ENCODE measurements at places on chromosomes 16 and 17.
A peak's percentile ranks its signal among the peaks of the same experiment; 100 is the strongest.

GRCh38 chr16:85046472-85046916, 18.9 kb downstream of the KIAA0513 start:
- peaks cover 39% of the 10 kb centered on the region for H3K4me1 ChIP-seq
- H3K27ac ChIP-seq = no peak overlapping the region
- no peaks in the 10 kb centered on the region for H3K27me3 ChIP-seq
- no peak overlapping the region for H3K4me3 ChIP-seq
- H3K36me3 ChIP-seq = peaks cover 6% of the 10 kb centered on the region

- H3K36me3 ChIP-seq = no peaks in the 10 kb centered on the region
- DNase-seq = no peak
- no peak overlapping the region for H3K27ac ChIP-seq
These were observed 11.3 kb upstream of the SLC39A11 start for GRCh38 chr17:73103641-73104335.

DNA sequence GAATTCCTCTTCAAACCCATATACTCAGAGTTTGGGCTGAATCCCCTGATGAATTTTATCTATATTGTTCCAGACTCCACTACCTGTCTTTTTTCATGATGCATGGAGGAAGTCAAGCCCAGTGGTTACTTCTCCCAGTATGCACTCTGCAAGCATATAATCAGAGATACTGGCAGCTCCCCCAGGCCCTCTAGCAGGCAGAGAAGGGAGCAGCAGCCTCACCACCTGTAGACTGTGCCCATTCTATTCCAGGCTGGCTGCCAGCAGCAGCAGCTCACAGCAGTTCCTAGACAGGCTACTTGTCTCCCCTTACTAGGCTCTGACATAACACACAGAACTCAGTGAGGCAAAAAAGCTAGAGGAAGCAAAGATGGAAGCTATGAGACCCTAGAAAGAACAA, 3.4 kb downstream of the MKS1 start:
- DNase-seq = no peak
- H3K36me3 ChIP-seq = peaks cover 51% of the 10 kb centered on the region
- no peaks in the 10 kb centered on the region for H3K27me3 ChIP-seq
- H3K4me3 ChIP-seq = no peak overlapping the region

- H3K27ac ChIP-seq = no peak within 1 kb of the TSS
- H3K4me1 ChIP-seq = no peaks in the 10 kb centered on the region
- no peaks in the 10 kb centered on the region for H3K36me3 ChIP-seq
- H3K4me3 ChIP-seq = no peak within 1 kb of the TSS
- H3K27me3 ChIP-seq = no peaks in the 10 kb centered on the region
These were observed at the start of gene IL34 for GRCh38 chr16:70646260-70647241. TSS of gene IL34 (plus strand) at chr16:70646559. CDS start at chr16:70646948, 389 bp downstream.

DNA sequence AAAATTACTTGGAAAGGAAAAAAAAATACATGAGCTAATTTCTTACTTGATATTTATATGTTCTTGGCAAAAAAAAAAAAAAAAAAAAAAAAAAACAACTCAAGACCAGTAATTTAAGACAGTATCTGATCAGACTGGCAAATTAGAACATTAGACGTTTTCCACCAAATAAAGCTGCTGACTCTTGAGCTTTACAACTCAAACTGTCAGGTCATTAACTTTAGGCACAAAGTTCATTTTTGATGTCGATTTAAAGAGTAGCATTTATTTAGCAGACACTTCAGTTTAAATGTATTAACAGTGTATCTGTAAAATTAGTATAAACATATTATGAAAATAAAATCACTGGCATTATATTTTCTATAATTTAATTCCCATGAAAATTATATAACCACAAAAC, 66.7 kb downstream of the NCOR1 start:
- H3K4me1 ChIP-seq = peaks cover 1% of the 10 kb centered on the region
- no peaks in the 10 kb centered on the region for H3K27me3 ChIP-seq
- DNase-seq = no peak
- H3K4me3 ChIP-seq = no peak overlapping the region
- peaks cover 88% of the 10 kb centered on the region for H3K36me3 ChIP-seq

GRCh38 chr17:76405607-76405966, 21.2 kb downstream of the SPHK1 start:
- H3K36me3 ChIP-seq = peaks cover 58% of the 10 kb centered on the region
- DNase-seq = no peak
- no peak overlapping the region for H3K27ac ChIP-seq
- no peak overlapping the region for H3K4me3 ChIP-seq

DNA sequence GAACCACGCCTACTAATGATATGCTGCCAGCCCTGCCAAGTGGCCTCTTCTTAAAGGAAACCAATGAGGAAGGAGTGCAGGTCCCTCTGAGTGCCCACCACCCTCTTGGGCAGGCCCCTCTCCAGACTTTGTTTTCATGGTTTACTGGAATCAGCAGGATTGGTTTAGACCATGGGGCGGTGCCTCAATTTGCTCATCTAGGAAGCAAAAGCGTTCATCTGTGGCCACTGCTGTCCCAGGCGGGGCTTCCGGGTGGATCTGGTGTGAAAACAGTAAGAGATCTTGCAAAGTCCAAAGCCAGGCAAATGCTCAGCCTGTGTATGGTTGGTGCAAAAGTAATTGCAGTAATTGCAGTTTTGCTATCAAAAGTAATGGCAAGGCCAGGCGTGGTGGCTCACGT, 71.3 kb downstream of the AMFR start:
- H3K4me3 ChIP-seq = no peak overlapping the region
- H3K4me1 ChIP-seq = peaks cover 31% of the 10 kb centered on the region
- H3K27ac ChIP-seq = no peak overlapping the region
- DNase-seq = peak; percentile 7

DNA sequence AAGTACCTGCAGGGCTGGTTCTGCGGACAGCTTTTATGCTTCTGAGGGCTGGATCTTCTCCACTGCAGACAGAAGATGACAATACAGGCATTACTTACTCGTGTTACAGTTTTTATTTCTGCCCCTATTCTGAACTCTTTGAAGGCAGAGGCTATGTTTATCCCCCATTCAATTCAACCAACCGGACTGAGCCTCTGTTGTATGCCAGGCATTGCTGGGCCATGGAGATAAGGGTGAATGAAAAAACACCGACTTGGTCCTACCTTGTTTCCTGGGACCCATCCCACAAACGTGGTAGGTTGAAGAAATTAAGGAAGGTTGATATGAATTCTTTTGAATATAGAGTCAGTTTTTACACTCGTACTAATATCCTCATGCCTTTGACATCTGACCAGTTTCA, 10.0 kb upstream of the HP start:
- no peaks in the 10 kb centered on the region for H3K27me3 ChIP-seq
- no peaks in the 10 kb centered on the region for H3K4me1 ChIP-seq
- H3K27ac ChIP-seq = no peak overlapping the region
- no peak overlapping the region for H3K4me3 ChIP-seq
- peaks cover 35% of the 10 kb centered on the region for H3K36me3 ChIP-seq
- no peak for DNase-seq

GRCh38 chr16:69706975-69707340, 19.4 kb downstream of the NQO1 start:
- no peak for DNase-seq
- peaks cover 47% of the 10 kb centered on the region for H3K36me3 ChIP-seq
- peak overlapping the region; percentile 4 for H3K27ac ChIP-seq
- H3K4me3 ChIP-seq = no peak overlapping the region
- no peaks in the 10 kb centered on the region for H3K27me3 ChIP-seq

DNA sequence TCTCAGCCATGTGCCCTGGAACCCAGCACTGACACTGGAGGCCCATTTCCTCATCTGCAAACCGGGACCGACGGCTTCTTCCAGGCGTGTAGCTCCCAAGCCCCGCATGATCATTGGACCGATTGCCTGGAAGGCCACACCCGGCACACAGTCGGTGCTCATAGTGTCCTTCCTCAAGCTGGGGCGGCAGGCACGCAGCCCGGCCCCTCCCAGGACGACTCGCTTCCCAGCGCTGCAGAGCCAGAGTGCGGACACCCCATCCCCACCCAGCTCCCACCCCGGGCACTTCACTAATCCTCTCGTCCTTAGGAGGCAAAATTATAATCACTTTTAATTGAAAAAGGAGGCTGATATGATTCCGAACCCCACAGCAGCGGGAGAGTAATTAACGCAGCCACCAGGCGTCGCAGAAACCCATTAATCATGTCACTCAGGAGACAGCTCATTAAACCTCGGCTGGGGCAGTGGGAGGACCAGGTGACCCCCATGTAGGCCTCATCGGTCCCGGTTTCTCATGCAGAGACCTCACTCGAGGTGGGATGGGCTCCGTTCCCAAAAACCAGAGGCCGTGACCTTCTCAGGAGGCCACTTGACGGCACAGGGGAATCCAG, 33.1 kb downstream of the ZNF469 start:
- no peak for DNase-seq
- H3K4me1 ChIP-seq = no peaks in the 10 kb centered on the region
- H3K27me3 ChIP-seq = peaks cover 2% of the 10 kb centered on the region
- no peak overlapping the region for H3K4me3 ChIP-seq
- no peak overlapping the region for H3K27ac ChIP-seq

DNA sequence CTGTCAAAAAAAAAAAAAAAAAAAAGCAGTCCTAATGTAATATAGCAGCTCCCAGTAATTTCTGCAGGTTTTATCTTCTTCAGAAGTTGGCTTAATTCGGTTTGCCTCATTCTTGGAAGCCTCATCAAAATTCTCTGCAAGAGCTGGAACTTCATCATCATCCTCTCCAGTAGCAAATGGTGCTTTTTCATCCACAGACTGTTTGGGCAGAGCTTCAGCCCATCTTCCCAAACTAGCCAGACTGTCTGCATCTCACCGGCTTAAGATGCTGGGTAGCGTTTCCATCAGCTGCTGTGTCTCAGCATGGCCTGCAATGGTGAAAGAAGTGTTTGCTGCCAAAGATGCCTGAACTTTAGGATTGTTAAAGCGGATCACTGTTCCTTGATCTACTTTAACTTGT, 112.6 kb downstream of the AIPL1 start:
- H3K27me3 ChIP-seq = peaks cover 56% of the 10 kb centered on the region
- H3K36me3 ChIP-seq = no peaks in the 10 kb centered on the region
- no peak for DNase-seq

DNA sequence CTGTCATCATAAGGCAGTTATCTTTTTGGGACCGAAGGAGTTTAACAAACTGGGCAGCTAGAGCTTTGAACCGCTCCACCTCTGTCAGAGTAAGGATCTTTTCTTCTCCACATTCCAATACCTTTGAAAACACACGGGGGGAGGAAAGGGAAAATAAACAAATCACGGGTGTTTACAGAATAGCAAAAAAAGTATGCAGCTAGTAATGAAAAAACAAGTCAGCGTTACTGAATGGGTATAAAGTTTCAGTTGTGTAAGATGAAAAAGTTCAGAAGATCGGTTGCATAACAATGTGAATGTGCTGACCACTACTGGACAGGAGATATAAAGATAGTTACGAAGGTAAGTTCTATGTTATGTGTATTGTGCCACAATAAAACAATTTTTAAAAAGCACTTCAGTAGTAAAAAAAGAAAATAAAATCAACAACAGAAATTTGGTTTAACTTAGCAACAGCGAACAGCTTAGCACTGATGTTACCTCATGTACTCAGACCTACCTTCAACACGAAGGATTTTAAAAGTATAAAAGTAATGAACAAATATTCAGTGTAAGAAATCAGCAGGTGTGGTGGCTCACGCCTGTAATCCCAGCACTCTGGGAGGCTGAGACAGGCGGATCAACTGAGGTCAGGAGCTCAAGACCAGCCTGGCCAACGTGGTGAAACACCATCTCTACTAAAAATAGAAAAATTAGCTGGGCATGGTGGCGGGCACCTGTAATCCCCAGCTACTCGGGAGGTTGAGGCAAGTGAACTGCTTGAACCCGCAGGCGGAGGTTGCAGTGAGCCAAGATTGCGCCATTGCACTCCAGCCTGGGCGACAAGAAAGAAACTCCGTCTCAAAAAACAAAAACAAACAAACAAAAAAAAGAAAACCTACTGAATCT, 34.3 kb downstream of the MARF1 start:
- H3K4me3 ChIP-seq = no peak overlapping the region
- H3K36me3 ChIP-seq = peaks cover 95% of the 10 kb centered on the region
- H3K27me3 ChIP-seq = no peaks in the 10 kb centered on the region

GRCh38 chr17:18963126-18964017, 11.4 kb downstream of the SLC5A10 start:
- H3K27me3 ChIP-seq = no peaks in the 10 kb centered on the region
- peaks cover 24% of the 10 kb centered on the region for H3K4me1 ChIP-seq
- no peak overlapping the region for H3K4me3 ChIP-seq

GRCh38 chr17:63399316-63399715, 46.8 kb downstream of the CYB561 start:
- no peaks in the 10 kb centered on the region for H3K27me3 ChIP-seq
- no peak overlapping the region for H3K27ac ChIP-seq
- no peak overlapping the region for H3K4me3 ChIP-seq
- no peaks in the 10 kb centered on the region for H3K4me1 ChIP-seq
- DNase-seq = no peak

DNA sequence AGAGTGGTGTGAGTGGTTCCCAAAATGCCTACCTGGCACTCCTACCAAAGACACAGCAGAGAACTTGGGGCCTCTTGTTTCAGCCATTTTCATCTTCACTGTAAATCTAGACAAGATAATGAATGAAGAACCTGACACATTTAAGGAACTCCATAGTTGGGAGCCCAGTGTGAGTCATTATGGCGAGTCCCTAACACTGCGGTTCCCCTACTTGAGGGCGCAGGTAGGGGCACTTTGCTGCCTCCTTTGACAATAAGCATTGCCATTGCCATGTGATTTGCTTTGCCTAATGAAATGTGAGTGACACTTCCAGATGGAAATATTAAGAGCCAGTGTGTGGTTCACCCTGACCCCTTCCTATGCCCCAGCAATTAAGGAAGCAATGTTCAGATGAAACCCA, 517.6 kb downstream of the MAF start:
- peaks cover 2% of the 10 kb centered on the region for H3K27me3 ChIP-seq
- peaks cover 67% of the 10 kb centered on the region for H3K4me1 ChIP-seq
- H3K27ac ChIP-seq = peak overlapping the region; percentile 90
- no peaks in the 10 kb centered on the region for H3K36me3 ChIP-seq
- no peak overlapping the region for H3K4me3 ChIP-seq

DNA sequence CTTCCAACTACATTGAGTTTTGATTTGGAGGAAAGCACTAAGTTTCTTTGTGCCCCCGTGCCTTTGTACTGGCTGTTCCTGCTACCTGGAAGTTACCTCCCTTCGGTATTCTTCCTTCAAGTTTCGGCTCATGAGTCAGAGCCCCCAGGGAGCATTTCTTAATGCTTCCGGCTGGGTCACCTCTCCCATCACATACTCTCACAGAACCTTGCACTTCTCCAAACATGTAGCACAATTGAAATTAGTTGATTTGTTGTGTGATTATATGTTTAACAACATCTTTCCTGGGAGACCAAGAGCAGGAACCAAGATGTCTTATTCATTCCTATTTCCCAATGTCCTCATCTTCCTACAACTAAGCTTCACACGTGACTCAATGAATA, 158.6 kb upstream of the CDH5 start:
- no peaks in the 10 kb centered on the region for H3K4me1 ChIP-seq
- no peaks in the 10 kb centered on the region for H3K36me3 ChIP-seq
- H3K27ac ChIP-seq = no peak overlapping the region
